Glomerular endothelial cell (primary cell): ENCODE measurements at places on chromosomes 16 and 17. TPM values are rescaled to one million over a fixed set of nuclear protein-coding genes. Genes with fewer than 3 reads are reported as not detected.

Gene GABARAP
- 548 and 565 TPM in 2 replicates for total RNA-seq

Gene KCNG4
- not detected in 2 replicates for total RNA-seq

- DNase-seq = no peak
These were observed 238.0 kb downstream of the PHKB start for GRCh38 chr16:47699106-47699505.

Gene SOX8
- 0.06 and 0.19 TPM in 2 replicates for total RNA-seq

- DNase-seq = no peak
These were observed 236.0 kb downstream of the MRTFB start for GRCh38 chr16:14307059-14307526.

- no peak for DNase-seq
These were observed at the start of gene CES1 for GRCh38 chr16:55832773-55833691. TSS of gene CES1 (minus strand) at chr16:55833096. CDS start at chr16:55833055, 41 bp downstream.

Gene JUP
- total RNA-seq = 535 and 764 TPM in 2 replicates

- no peak for DNase-seq
These were observed 29.3 kb downstream of the GINS3 start for GRCh38 chr16:58421529-58421928.

DNA sequence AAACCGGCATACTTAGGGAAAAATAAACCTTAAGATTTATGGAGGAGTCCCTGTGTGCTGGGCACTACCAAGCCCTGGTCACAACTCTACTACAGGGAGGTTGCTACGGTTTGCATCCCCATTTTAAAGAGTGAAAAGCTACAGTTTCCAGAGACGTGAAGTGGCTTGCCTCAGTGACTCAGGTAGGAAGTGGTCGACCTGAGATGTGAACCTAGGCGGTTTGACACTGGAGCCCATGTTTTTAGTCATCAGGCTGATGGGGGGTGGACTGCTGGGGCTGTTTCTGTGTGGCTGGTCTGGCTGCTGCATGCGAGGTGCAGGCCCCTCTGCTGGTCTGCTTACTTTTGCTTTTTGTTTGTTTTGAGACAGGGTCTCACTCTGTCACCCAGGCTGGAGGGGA lies 6.6 kb downstream of the COX6A2 start:
- DNase-seq = no peak

GRCh38 chr17:784143-784542 lies 2.0 kb downstream of the MRM3 start:
- DNase-seq = no peak

DNA sequence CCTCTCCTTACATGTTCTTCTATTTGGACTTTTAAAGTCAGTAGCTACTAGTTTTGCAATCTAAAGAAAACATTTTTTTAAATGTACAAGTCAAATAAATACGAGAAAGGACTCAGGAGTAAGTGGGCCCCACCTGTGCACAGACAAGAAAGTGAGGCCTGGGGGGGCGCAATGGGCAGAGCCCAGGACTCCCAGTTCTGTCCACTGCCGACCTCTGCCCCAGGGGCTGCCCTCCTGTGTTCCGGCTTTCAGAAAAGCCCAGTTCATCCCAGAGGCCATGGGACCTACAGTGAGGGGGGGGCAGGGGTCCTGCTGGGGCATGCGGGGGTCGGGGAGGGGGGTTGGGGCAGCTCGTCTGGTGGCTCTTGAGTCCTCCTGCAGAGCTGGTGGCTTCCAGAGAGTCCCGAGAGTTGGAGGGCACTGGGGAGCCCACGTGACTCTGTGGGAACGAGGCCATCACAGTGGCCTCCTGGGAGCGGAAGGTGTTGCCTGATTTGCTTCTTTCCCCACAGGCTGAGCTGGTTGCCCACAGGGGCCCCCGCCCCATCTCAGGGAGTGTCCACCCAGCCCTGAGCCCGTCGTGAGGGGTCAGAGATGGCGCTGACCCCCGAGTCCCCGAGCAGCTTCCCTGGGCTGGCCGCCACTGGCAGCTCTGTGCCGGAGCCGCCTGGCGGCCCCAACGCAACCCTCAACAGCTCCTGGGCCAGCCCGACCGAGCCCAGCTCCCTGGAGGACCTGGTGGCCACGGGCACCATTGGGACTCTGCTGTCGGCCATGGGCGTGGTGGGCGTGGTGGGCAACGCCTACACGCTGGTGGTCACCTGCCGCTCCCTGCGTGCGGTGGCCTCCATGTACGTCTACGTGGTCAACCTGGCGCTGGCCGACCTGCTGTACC lies 2.4 kb downstream of the UTS2R start:
- no peak for DNase-seq

GRCh38 chr16:68385371-68385770 lies 62.9 kb downstream of the SMPD3 start:
- no peak for DNase-seq

DNA sequence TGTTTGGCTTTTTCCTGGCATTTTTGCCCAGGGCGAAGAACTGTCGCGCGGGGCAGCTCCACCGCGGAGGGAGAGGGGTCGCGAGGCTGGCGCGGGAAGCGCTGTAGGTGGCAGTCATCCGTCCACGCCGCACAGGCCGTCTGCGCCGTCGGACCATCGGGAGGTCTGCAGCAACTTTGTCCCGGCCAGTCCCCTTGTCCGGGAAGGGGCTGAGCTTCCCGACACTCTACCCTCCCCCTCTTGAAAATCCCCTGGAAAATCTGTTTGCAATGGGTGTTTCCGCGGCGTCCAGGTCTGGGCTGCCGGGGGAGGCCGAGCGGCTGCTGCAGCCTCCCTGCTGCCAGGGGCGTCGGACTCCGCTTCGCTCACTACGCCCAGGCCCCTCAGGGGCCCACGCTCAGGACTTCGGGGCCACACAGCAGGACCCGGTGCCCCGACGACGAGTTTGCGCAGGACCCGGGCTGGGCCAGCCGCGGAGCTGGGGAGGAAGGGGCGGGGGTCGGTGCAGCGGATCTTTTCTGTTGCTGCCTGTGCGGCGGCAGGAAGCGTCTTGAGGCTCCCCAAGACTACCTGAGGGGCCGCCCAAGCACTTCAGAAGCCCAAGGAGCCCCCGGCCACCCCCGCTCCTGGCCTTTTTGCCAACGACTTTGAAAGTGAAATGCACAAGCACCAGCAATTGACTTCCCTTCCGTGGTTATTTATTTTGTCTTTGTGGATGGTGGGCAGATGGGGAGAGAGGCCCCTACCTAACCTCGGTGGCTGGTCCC lies 2.3 kb upstream of the CBX4 start:
- no peak for DNase-seq

GRCh38 chr16:89048871-89049422 lies 44.7 kb upstream of the ACSF3 start:
- no peak for DNase-seq

Gene PRDM7
- not detected in 2 replicates for total RNA-seq

DNA sequence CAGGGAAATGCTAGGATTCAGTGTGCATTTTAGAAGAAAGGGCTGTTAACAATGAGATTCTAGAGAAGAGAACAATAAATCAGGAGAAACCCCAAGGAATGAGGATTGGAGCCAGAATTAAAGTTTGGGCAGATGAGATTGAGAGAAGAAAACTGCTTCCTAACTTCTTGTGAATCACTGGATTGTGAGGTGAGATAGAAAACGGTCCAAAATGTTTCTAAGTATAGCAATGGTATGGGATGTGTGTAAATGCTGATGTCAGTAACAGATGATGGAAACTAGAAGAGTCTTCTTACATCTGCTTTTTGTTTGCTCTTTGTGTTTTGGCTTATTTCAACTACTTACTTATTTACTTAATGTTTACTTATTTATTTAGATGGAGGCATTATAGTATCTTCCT lies 123.0 kb downstream of the KCNJ2 start:
- DNase-seq = no peak

DNA sequence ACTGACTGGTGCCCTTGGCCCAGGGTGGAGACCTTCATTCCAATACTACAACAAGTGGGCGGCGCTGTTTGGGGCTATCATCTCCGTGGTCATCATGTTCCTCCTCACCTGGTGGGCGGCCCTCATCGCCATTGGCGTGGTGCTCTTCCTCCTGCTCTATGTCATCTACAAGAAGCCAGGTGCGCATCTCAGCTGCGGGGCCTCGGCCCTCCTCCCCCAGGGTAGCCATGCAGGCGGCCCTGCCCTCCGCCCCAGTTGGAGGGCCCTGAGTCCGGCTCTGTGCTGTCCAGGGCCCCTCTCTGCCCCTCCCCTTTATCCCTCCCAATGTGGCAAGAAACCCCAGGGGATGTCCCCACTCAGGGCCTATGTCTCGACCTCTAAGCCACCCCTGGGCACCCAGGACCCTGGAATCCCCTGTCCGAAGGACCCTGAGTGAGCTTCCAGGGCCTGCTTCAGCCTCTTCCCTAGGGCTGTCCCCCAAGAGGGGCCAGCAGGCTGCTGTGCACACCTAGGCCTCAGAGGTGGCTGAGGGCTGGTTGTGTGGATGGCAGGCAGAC lies 19.1 kb downstream of the SLC12A3 start:
- no peak for DNase-seq

GRCh38 chr17:77409282-77410161 lies 268.8 kb downstream of the SEC14L1 start:
- DNase-seq = no peak

Gene VEZF1
- 39.2 and 56.5 TPM in 2 replicates for total RNA-seq

GRCh38 chr16:65905331-65905730 lies 461.2 kb upstream of the CDH5 start:
- no peak for DNase-seq

DNA sequence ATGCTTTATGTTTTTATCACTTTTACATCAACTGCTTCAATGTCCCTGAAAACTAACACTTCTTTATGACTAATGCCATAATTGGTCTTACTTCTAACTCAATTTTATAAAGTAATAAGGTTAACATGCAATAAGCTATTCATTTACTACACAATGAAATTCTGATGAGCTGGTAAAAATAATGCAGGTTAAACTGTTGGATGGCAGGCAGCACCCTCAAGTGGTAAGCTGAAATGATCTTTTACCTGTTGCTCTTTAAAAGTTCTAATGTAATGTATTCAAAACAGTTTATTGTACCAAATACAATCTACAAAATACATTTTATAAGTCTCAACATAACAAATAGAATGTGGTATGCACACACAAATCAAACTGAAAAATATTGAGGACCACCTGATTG lies 1280.3 kb downstream of the CDH8 start:
- DNase-seq = no peak

Gene ELMO3
- total RNA-seq = 0.53 and 2.0 TPM in 2 replicates

Gene LMF1
- 25.2 and 36.6 TPM in 2 replicates for total RNA-seq

Gene TP53TG3C
- not detected in 2 replicates for total RNA-seq

Gene SPNS2
- total RNA-seq = 69.1 and 92.0 TPM in 2 replicates

DNA sequence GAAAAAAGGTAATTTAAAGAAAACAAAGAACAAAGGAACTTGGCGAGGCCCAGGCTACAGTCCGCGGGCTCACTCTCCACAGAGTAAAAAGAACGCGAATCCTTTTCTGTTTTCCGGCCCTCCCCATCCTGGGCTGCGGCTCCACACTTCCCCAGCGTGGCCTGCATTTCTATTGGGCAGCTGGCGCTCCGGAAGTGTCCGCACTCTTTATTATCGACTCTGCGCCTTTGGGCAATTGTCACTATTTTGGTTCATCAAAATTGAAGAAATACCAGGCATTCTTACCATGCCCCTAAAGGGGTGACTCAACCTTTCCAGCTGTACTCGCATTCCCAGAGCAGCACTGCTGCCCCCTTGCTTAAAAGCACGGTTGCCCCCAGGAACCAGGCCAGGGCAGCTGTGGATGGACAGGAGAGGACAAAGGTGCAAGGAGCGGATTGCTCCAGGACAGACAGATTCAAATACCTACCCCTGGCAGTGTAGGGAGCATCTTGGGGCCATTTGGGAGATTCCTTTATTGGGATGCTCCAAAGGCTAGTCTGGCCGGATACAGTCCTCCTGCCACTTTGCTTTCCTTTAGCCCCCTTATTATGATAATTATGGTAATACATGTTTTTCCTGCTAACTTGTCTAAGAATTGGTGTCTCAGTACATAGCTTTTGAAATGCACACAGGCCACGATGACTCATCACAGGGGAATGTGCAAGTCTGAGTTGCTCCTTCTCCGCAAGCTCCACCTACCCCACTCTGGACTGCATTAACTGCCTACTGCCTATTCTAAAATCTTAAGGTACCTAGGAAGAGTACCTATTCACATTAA lies 985 bp upstream of the SLFN12 start:
- DNase-seq = peak; percentile 97

Gene CFAP97D1
- not detected in 2 replicates for total RNA-seq
